ENCODE measurements at places on chromosomes 6 and 20.

- no peak for DNase-seq
Observed at GRCh38 chr6:89208551-89208950, 8.6 kb downstream of the GABRR1 start.

DNA sequence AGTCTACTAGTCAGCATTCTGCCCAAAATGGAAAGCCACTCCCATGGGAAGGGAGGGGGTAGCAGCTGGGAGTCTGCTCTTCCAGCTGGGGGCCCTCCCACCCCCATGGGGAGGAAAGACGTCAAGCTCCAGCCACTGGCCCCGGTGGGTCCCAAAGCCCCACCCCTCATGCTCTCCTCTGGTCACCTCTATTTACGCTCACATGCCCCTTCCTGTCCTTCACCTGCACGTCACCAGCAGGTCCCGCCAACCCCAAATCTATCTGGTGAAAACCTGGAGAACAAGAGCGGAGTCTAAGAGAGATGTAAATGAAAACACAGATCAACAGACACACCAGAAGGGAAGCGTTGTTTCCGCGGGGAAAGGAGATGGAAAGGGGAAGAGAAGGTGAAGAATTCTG, 30.0 kb upstream of the ZBP1 start:
- DNase-seq = no peak

GRCh38 chr20:2745936-2746635, 53.5 kb downstream of the EBF4 start:
- no peak for DNase-seq

DNA sequence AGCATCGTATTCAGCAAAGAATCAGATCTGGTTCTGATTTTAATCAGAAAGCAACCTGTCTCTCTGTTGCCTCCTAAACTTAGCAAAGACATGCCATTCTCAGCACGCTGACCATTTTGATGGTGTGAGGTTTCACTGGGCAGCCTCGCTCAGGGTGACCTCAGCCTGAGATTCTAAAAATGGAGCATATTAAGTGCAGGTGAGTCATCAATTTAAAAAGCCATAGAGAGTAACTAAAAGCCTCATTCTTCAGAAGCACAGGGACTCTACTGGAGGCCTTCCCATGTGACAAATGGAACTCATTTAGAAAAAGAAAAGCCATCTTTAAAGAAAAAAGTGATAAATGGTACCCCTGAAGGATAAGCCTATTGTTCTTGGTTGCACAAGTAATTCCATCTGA, 91.3 kb downstream of the FILIP1 start:
- peak; percentile 64 for DNase-seq

- DNase-seq = no peak
Observed at GRCh38 chr20:4682682-4683081, 39.0 kb upstream of the PRND start.

- peak; percentile 8 for DNase-seq
Observed at GRCh38 chr6:126937426-126937825, 181.0 kb upstream of the RSPO3 start.

GRCh38 chr6:26017632-26017966, 55.0 kb downstream of the TRIM38 start:
- peak; percentile 93 for DNase-seq

DNA sequence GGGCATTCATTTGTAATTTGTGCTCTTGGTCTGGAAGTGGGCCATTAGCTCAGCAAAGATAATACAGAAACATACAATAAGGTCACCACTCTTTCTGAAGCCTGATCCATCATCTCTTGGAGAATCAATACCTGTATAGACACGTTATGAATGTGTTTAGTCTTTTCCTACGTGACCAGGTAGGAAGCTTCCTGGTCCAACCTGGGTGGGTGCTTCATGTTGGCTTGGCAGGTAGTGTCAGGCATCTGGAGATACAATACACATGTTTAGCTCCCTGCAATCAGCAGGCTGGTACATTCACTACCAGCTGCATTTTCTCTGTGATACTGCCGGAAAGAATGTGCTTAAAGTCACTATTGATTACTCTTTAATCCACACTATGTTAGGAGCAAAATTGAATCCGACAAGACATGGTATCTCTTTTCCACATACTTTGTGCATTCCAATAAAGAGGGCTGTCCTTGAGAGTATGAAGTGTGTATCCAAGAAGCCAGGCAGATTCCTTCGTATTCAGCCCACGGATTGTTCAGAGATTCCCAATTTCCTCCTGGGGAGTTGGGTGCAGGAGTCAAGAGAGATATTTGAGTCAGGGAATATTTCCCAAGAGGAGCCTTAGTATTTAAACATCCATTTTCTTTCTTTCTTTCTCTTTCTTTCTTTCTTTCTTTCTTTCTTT, 49.9 kb upstream of the RANBP9 start:
- peak; percentile 71 for DNase-seq

DNA sequence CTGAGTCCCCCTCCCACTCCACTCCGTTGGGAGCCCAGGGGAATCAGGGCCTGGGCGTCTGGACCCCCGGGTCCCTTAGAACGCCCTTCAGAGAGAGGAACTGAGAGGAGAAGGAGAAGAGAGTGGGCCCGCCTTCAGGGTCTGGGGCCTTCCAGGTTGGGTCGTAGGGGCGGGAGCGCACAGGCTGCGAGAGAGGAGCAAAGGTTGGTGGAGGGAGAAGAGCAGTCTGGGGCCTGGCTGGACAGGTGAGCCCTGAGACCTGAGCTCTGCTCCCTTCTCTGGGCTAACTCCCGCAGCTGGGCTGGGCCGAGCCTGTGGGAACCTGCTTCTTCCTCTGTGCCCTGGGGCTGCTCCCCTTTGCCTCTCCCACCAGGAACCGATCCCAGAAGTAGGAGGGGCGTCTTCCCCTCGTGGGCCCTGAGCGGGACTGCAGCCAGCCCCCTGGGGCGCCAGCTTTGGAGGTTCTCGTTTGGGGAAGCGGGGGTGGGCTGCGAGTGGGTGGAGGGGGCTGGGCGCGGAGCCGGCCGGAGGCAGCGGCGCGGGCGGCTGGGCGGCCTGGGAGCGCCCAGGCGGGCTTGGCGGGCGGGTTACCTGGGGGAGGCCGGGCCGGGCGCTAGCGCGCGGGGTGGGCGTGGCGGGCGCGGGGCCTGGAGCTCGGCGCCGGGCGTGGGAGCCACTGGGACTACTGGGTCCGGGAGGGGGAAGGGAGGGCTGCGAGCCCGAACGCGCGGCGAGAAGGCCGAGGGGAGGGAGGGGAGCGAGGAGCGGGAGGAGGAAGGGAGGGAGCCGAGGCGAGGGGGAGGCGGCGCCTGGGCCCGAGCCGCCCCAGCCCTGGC, at the start of gene DDR1:
Gene DDR1 (plus strand): TSS at position 835 of the 836 bp plus-strand sequence. CDS start 4,211 bp downstream, outside the sequence.
- DNase-seq = peak; percentile 67

DNA sequence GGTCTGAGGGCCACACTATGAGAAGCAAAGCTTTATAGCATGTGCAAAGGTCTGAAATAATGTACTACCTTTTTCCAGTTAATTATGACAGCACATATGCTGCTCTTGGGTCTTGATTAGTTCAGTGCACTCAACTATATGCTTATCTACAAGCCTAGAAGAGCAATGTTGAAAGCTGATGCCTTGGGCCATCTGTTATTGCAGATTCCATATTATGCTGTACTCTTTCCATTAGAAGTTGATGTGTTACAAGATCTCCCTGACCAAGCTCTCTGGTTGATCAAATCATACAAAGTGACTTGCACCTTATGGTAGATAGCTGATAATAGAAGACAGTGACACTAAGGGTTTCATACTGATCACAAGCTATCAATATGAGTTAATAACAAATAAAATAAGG, 327.3 kb downstream of the FRK start:
- no peak for DNase-seq

- DNase-seq = peak; percentile 9
Observed at GRCh38 chr6:9205645-9206044, 770.3 kb upstream of the SLC35B3 start.

DNA sequence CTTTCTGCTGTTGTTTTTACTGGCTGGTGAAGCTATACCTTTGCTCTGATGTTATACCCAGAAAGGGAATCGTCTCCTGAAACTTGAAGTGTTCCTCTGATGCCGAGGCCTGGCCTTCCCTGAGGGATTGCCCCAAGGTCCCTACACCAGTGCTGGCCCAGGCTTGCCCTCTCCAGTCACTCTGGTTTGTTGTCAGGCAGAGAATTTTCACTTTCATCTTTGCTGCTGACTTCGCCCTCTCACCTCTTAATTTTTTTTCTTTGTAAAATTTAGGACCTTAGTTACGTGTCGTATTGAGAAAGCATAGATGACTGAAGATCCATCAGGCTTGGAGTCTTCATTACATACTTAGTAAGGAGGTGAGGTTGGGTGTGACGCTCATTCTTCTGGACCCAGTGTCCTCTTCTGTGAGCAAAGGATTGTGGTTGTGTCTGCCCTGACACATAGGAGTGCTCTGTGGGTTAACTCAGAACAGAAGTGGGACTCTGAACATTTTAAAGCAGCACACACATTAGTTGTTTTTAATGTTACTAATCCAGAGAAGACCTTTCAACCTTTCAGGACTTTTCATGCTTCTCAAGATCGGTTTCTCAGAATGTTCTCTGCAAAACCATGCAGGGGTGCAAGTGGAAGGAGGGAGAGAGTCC, 45.4 kb downstream of the TULP4 start:
- DNase-seq = no peak

DNA sequence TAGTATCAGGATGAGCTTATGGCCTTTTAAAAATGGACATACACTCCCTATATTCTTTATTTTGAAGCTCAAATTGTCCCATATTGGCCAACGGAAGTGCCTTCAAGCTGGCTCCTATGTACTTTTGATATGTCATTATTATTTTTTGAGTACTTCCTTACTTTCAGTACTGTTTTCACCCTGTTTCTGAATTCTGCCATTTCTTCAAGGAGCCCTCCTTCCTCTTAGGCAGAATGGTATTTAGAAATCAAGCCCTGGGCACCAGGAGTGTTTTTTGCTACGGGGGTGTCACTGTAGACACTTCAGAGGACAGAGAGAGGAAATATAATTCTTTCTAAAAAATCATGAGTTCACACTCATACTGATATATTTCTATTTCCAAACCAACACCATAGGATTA, 5.5 kb upstream of the MYLK4 start:
- no peak for DNase-seq

DNA sequence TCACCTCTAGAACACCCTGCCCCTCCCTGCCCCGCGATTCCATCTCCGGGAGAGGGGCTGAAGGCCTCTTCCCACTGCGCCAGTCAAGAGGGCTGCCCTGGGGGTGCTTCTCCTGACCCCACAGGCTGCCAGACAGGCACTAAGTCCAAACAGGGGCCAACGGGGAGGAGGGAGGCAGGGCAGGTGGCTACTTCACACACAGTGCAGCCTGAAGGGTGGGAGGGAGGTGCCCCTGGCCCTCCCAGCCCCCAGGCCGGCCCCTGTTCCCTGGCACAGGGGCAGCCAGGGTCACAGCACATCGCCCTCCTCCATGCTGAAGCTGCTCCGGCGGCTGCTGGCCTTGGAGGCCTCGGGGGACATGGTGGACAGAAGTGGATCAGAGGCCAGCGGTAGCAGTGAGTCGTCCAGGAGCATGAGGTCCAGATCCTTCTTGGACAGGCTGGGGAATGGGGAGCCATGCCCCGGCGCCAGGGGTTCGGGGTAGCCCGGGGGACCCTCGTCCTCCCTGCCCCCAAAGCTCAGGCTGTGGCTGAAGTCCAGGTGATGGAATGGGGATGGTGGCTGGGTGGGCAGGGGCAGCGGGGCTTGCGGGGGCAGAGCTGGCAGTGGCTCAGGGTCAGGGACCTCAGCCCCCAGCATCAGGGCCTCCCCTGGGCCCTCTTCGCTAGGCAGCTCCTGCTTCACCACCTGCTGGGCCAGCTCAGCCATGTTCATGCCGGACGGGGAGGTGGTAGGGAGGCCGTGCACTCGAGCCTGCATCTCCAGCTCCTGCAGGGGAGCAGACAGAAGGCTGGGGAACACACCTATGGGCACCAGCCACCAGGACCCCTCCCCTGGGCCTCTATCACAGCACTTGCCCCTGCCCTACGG, 46.3 kb downstream of the MDFI start:
- no peak for DNase-seq

- no peak for DNase-seq
Observed at GRCh38 chr6:70118670-70119069, 184.2 kb downstream of the COL9A1 start.

DNA sequence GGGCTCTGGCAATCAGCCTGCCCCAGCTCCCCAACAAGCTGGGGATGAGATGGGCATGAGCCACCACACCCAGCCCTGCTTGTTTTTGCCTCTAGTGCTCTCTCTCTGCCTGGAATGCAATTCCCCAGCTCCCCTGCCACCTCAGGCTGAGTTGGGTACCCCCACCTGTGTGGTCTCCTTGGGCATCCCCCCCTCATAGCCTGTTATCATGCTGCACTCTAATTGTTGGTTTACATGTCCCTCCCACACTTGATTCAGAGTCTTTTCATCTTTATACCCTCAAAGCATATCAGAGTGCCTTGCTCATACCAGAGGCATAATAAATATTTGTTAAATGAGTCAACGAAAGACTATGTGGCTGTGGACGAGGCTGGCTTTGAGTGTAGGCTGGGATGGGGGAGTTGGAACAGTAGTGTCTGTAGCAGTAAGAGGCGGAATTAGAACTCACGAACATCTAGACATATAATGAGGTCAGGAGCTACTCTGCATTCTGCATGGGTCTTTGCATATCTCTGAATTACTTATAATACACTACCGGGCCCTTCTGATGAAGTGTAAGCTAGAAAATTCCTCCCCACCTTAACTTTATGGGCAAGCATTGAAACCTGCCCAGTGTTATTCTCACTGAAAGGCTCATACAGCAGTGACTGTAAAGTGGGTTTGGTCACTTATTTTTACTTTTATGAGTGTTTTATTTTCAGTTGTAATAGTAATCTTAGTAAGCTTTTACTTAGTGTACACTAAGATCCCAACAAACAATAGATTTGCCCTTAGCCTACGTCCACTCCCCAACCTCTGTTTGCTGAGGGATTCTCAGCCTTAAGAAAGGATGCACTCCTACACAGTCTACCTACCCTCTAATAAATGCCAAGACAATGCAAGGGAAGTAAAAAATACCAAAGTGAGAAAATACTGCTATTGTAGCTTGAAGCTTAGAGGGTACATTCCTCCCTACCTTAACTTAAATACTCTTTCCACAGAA, 58.7 kb downstream of the EDN1 start:
- peak; percentile 86 for DNase-seq

GRCh38 chr20:60869625-60870024, 382.4 kb upstream of the CDH4 start:
- peak; percentile 15 for DNase-seq

GRCh38 chr6:57089265-57089664, 723 bp upstream of the ZNF451 start:
- DNase-seq = no peak

- no peak for DNase-seq
Observed at GRCh38 chr6:129842881-129843409, 18.2 kb downstream of the TMEM244 start.

- peak; percentile 54 for DNase-seq
Observed at GRCh38 chr6:157982563-157983405, 1.1 kb downstream of the SYNJ2 start.

DNA sequence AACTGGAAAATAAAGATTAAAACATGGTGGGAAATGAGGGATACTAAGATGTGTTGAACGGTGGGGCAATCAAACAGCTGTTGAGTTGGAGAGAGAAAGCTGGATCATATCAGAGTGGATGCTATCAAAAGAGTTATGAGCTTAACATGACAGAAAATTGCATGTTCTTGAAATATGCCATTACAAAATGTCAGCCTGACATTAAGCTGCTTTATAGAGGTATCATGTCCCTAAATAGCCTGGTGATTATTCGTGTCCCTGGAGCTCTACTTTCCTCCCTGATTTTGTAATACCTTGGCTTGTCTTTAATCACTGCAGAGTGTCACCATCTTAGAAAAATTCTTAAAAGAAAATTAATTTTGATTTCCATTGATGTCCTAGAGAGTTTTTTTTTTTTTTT, 223.1 kb downstream of the PHF3 start:
- DNase-seq = no peak

Data from fibroblast of skin of right quadriceps (primary cell).